Hindlimb muscle (tissue), 1 donor: ENCODE measurements at places on chromosomes 13 and 19.

- no peak for DNase-seq
Observed at GRCh38 chr13:77389625-77390000, 62.7 kb upstream of the MYCBP2 start.

DNA sequence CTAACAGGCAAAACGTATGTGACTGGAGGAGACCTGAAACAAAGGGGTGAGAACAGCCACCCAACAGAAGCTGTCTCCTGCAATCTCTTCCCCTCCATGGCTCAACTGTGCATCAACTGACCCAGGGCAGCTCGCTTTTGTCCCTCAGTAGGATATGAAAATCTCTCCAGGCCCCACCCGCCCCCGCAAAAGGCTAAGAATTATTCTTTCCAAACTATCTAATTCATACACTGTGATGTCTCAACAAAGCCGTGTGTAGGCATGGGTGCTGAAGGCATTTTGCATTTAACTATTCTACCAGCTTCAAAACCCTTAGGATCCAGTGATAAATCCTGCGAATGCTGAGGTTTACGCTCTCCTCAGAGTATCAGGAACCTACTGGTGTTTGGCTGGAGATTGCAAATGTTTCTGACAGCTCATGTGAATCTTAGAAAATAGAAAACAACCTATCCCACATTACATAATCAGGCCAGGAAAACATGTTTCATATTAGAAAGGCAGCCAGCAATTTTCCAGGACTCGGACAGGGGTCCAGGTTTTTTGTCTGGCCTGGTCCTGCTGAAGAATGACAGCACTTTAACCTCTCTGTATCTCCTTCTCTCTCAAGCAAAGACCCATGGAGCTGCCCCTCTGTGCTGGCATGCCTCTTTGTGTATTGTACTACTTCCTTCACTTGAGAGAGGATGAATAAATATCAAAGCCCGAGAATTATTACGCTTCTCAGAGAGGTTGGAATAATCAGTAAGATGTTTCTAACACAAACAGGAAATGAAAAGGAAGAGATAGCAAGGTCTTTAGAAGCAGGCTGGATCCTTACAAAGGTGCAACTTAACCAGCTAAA, 17.3 kb downstream of the DHRS12 start:
- peak; percentile 51 for DNase-seq

GRCh38 chr13:47136504-47136941, 239.7 kb upstream of the HTR2A start:
- no peak for DNase-seq

- no peak for DNase-seq
Observed at GRCh38 chr13:95403349-95404140, 102.3 kb upstream of the ABCC4 start.
